Endothelial cell of umbilical vein (primary cell): ENCODE measurements at places on chromosomes 11 and 22. TPM values are rescaled to one million over a fixed set of nuclear protein-coding genes. Genes with fewer than 3 reads are reported as not detected.

PGA5 gene
- total RNA-seq, result not detected in 2 replicates

MS4A12 gene
- total RNA-seq, result not detected in 2 replicates

GRCh38 chr22:24937114-24937513, 9.4 kb downstream of the LHFPL7 start:
- peak; percentile 59 for DNase-seq
- no peaks in the 10 kb centered on the region for H3K36me3 ChIP-seq
- peaks cover 21% of the 10 kb centered on the region for H3K27me3 ChIP-seq
- H3K4me3 ChIP-seq, result no peak overlapping the region
- H3K27ac ChIP-seq, result no peak overlapping the region

GRCh38 chr11:117523680-117524079, 196.0 kb downstream of the CEP164 start:
- DNase-seq, result no peak
- no peak overlapping the region for H3K4me3 ChIP-seq
- H3K4me1 ChIP-seq, result no peaks in the 10 kb centered on the region

- no peak overlapping the region for H3K27ac ChIP-seq
- no peaks in the 10 kb centered on the region for H3K27me3 ChIP-seq
- DNase-seq, result no peak
- H3K36me3 ChIP-seq, result no peaks in the 10 kb centered on the region
- H3K4me3 ChIP-seq, result no peak overlapping the region
Measured at GRCh38 chr11:34627197-34627596, 6.3 kb downstream of the EHF start.

DNA sequence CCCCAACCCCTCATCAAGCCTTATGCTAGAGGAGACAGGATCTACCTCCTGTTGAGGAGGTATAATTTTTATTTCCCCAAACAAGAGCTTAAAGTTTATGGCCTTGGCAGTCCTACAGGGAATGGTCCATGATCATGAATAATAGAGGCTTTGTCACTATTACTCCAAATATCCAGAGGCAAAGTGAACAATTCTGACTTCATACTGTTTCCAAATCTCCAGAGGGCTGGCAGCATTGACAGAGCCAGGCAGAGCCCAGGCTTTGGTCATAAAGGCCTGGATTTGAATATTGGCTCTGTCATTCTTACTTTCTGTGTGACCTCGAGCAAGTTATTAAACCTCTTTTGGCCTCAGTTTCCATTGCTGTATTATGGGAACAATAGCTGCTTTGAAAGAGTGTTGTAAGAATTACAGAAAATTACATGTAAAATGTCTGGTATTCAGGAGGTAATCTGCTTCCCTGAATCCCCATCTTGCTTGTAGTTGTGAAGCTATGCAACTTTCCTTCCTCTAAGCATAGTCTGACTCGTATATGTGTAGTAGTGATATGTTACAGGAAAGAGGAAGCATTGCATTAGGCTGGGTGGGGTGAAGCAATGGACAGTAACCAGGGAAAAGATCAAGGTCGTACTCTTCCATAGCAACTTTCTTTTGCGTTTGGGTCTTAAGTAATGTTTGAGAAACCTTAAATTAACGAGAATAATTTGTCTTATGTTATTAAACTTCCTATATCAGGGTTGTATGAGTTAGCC, 88.8 kb downstream of the CD44 start:
- H3K4me3 ChIP-seq, result no peak overlapping the region
- no peaks in the 10 kb centered on the region for H3K27me3 ChIP-seq
- no peak overlapping the region for H3K27ac ChIP-seq
- no peaks in the 10 kb centered on the region for H3K4me1 ChIP-seq

DNA sequence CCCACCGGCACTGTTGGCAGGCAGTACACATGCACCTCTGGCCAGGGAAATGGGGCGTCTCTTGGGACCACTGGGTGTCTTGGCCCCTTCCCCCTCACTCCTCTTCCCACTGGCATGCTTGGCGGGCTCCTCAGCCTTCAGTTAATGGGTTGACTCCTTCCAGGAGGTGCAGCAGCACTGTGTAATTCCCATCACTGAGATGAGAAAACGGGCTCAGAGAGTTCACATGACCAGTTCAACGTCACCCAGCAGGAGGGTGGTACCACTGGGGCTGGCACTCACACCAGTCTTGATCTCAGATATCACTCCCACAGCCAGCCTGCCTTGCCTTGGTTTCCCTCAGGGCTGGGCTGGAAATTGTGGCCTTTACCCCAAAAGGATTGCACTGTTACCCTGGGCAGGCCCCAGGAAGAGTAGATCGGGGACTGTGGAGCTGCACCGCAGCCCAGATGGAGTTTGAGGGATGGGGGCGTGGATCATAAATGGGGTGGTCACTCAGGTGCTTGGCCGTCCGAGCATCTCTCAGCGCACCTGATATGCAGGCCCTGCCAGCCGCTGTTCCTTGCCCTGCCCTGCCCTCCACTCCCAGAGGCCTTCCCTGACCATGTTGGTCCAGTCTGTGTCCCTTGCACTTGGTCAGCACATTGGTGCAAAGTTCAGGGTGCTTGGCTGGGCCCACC, 16.9 kb downstream of the CAPN5 start:
- no peak for DNase-seq
- no peak overlapping the region for H3K27ac ChIP-seq
- H3K4me1 ChIP-seq, result peaks cover 14% of the 10 kb centered on the region
- no peaks in the 10 kb centered on the region for H3K27me3 ChIP-seq

- H3K27me3 ChIP-seq, result peaks cover 100% of the 10 kb centered on the region
- no peak overlapping the region for H3K27ac ChIP-seq
- no peak overlapping the region for H3K4me3 ChIP-seq
- no peak for DNase-seq
Measured at GRCh38 chr11:31825838-31826484, 14.8 kb upstream of the PAX6 start.

DNA sequence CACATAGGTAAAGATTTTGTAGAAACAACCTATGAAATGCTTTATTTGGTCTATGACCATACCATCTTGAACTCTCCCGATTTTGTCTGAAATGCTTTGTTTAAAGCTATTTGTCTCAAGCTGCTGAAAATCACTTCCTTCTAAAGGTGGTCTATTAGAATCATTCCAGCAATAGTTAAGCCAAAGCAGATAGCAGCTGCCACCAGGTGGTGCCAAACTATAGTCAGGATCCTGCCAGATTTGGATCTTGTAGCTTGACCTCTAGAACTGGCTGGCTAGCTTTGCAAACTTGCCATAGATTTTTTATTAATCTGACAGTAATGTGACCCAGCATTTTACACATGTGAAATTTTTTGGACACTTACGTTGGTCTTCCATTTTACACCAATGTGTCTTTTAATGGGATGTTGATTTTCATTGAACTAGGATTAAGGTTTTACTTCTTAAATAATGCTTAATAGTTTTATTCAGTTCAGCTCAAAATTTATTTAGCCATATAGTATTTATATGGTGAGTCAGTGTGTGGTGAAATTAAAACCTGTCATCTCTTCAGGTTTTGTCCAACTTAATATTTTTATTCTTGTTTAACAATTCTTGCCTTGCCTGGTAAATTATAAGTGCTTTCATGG, 19.7 kb downstream of the CTR9 start:
- peaks cover 24% of the 10 kb centered on the region for H3K36me3 ChIP-seq
- no peak overlapping the region for H3K4me3 ChIP-seq
- DNase-seq, result peak; percentile 71
- no peak overlapping the region for H3K27ac ChIP-seq
- H3K4me1 ChIP-seq, result no peaks in the 10 kb centered on the region
- no peaks in the 10 kb centered on the region for H3K27me3 ChIP-seq

GRCh38 chr11:898540-899190, 11.9 kb downstream of the CHID1 start:
- peaks cover 12% of the 10 kb centered on the region for H3K36me3 ChIP-seq
- H3K4me1 ChIP-seq, result no peaks in the 10 kb centered on the region
- no peak overlapping the region for H3K27ac ChIP-seq
- no peaks in the 10 kb centered on the region for H3K27me3 ChIP-seq
